ENCODE measurements at places on chromosomes 12 and 14. TPM values are rescaled to one million over a fixed set of nuclear protein-coding genes. Genes with fewer than 3 reads are reported as not detected.

GRCh38 chr12:19744705-19745218 is 305.5 kb downstream of the AEBP2 start:
- H3K27me3 ChIP-seq, result no peaks in the 10 kb centered on the region
- H3K4me1 ChIP-seq, result no peaks in the 10 kb centered on the region
- DNase-seq, result no peak
- H3K27ac ChIP-seq, result peak overlapping the region; percentile 1
- H3K4me3 ChIP-seq, result no peak overlapping the region

The CDKL1 gene
- 37.9 TPM for total RNA-seq

GRCh38 chr14:68741839-68742470 is 50.9 kb downstream of the ZFP36L1 start:
- no peaks in the 10 kb centered on the region for H3K27me3 ChIP-seq
- no peak overlapping the region for H3K4me3 ChIP-seq
- H3K36me3 ChIP-seq, result no peaks in the 10 kb centered on the region
- DNase-seq, result no peak
- H3K27ac ChIP-seq, result no peak overlapping the region

DNA sequence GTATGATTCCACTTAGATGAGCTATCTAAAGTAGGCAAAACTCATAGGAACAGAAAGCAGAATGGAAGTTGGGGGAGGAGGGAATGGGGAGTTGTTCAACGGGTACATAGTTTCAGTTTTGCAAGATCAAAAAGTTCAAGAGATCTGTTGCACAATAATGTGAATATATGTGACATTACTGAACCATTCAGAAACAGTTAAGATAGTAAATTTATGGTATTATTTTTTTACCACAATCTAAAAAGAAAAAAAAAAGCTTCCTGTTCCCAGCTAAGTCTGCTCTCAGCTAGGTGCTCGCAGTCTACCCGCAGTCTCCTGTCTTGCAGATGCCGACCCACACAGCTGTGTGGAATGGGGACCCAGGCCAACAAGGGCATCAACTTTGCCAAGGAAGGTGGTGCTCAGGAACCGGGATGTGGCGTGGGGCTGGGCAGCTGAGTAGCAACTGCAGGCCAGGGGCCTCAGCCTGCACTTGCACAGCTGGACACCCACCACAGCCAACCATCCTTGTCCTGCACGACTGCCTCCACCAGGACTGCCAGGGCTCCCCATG is 15.3 kb upstream of the ANO6 start:
- no peak for DNase-seq
- no peak overlapping the region for H3K27ac ChIP-seq
- no peaks in the 10 kb centered on the region for H3K27me3 ChIP-seq

GRCh38 chr12:124828264-124829007 is 35.2 kb downstream of the SCARB1 start:
- H3K27ac ChIP-seq, result peak overlapping the region; percentile 81
- no peaks in the 10 kb centered on the region for H3K36me3 ChIP-seq
- peaks cover 6% of the 10 kb centered on the region for H3K4me1 ChIP-seq
- DNase-seq, result peak; percentile 62

GRCh38 chr12:130879212-130879686 is 7.4 kb downstream of the RAN start:
- no peak for DNase-seq
- H3K27me3 ChIP-seq, result no peaks in the 10 kb centered on the region
- no peaks in the 10 kb centered on the region for H3K4me1 ChIP-seq
- H3K27ac ChIP-seq, result no peak overlapping the region
- no peak overlapping the region for H3K4me3 ChIP-seq

- H3K27me3 ChIP-seq, result no peaks in the 10 kb centered on the region
- no peak overlapping the region for H3K27ac ChIP-seq
- H3K4me1 ChIP-seq, result no peaks in the 10 kb centered on the region
- no peaks in the 10 kb centered on the region for H3K36me3 ChIP-seq
- H3K4me3 ChIP-seq, result no peak overlapping the region
These were observed 64.0 kb upstream of the DIO2 start for GRCh38 chr14:80275208-80275850.

The TGM1 gene
- 2.8 TPM for total RNA-seq

The PTPRQ gene
- 12.5 TPM for total RNA-seq

- H3K4me1 ChIP-seq, result no peaks in the 10 kb centered on the region
- no peaks in the 10 kb centered on the region for H3K27me3 ChIP-seq
- no peak overlapping the region for H3K27ac ChIP-seq
- no peaks in the 10 kb centered on the region for H3K36me3 ChIP-seq
- DNase-seq, result no peak
These were observed 56.2 kb downstream of the APOBEC1 start for GRCh38 chr12:7609495-7609894.

The LMNTD1 gene
- total RNA-seq, result 2.3 TPM

GRCh38 chr14:89771251-89771650 is 183.3 kb downstream of the EFCAB11 start:
- no peak overlapping the region for H3K4me3 ChIP-seq
- no peak for DNase-seq
- no peaks in the 10 kb centered on the region for H3K36me3 ChIP-seq
- no peak overlapping the region for H3K27ac ChIP-seq
- H3K4me1 ChIP-seq, result no peaks in the 10 kb centered on the region

DNA sequence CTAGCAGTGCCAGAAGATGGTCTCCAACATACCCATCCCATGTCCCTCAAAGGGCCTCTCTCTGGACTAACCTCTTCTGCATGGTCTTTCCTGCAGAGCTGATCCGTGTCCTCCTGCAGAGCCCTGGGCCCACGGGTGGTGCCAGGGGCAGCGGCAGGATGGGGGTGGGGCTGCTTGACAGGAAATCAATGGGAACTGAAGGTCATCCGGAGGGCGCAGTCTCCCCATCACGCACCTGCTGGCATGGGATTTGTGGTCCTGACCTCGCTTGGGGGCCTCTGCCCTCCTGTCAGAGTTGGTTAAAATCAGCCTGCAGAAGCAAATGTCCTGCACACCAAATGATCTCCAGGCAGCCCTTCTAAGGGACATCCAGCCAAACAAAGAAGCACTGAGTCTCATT is 110.2 kb downstream of the DPF3 start:
- no peaks in the 10 kb centered on the region for H3K4me1 ChIP-seq
- no peak for DNase-seq
- no peaks in the 10 kb centered on the region for H3K36me3 ChIP-seq
- no peak overlapping the region for H3K4me3 ChIP-seq
- no peaks in the 10 kb centered on the region for H3K27me3 ChIP-seq

DNA sequence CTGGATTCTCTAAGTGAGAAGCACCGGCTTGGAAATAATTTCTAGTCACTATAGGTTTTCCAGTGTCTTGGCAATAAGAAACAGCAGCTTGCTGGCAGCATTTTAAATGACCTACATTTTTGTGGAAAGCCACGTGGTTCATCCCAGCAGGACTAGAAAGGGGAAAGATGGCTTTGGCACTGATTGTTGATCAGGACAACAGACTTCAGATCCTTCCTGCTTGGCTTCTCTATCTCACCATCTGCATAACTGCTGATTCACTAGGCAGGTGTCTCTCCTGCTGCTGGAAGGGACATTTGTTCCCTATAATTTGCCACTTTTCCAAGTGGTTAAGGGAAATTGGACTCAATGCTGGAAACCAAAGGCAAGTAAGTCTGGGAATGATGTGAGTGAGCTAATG is 131.0 kb downstream of the TTC8 start:
- no peaks in the 10 kb centered on the region for H3K36me3 ChIP-seq
- no peaks in the 10 kb centered on the region for H3K27me3 ChIP-seq
- no peak overlapping the region for H3K4me3 ChIP-seq
- H3K4me1 ChIP-seq, result no peaks in the 10 kb centered on the region

The ACSM4 gene
- total RNA-seq, result not detected

- no peaks in the 10 kb centered on the region for H3K27me3 ChIP-seq
- H3K4me3 ChIP-seq, result no peak overlapping the region
- H3K4me1 ChIP-seq, result no peaks in the 10 kb centered on the region
These were observed 91.1 kb downstream of the FOXN3 start for GRCh38 chr14:89325959-89326358.

DNA sequence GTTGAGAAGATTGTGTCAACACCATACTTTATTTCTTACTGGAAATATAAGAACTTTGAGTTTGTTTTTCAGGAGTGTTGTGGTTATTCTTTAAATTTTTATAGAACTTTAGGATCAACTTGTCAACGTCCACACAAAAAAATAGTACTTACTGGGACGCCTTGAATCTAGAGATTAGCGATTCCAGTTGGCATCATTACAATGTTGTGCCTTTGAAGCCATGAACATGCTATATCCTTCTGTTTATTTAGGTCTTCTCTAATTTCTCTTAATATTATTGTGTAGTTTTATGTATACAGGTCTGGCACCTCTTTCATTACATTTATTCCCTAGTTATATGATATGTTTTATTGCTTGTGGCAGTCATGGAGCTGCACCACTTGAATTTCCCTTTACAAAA is 320.8 kb upstream of the CCDC196 start:
- H3K27me3 ChIP-seq, result no peaks in the 10 kb centered on the region
- H3K4me3 ChIP-seq, result no peak overlapping the region
- H3K27ac ChIP-seq, result no peak overlapping the region

The CLSTN3 gene
- 29.1 TPM for total RNA-seq

The BHLHE41 gene
- total RNA-seq, result 32.6 TPM

The LALBA gene
- total RNA-seq, result not detected

GRCh38 chr12:63826006-63826585 is 18.4 kb upstream of the SRGAP1 start:
- no peaks in the 10 kb centered on the region for H3K27me3 ChIP-seq
- H3K4me1 ChIP-seq, result no peaks in the 10 kb centered on the region
- no peak overlapping the region for H3K4me3 ChIP-seq
- no peaks in the 10 kb centered on the region for H3K36me3 ChIP-seq

DNA sequence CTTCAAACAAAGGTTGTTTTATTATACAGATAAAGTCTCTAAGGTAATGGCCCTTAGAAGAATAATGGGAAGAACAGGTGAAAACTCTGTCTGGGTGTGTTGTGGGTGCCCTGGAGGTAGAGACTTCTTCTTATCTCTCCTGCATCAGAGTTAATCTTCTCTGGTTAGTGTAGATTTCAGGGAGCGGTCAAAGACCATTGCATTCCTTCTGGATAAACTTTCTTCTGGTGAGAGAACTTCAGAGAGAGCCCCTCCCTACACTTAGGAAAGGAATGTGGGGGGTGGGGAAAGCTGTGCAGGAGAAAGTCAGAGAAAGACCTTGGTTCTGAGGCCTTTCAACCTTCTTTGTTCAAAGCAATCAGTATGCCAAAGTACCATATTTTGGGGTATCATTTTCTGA is 658.5 kb downstream of the DIO2 start:
- H3K4me3 ChIP-seq, result no peak overlapping the region
- peak; percentile 5 for DNase-seq
- H3K36me3 ChIP-seq, result no peaks in the 10 kb centered on the region
- H3K27ac ChIP-seq, result no peak overlapping the region
- H3K4me1 ChIP-seq, result no peaks in the 10 kb centered on the region

The OVCH1 gene
- 0.22 TPM for total RNA-seq

The ZFC3H1 gene
- total RNA-seq, result 62.4 TPM

- H3K4me3 ChIP-seq, result no peak overlapping the region
- no peaks in the 10 kb centered on the region for H3K27me3 ChIP-seq
These were observed 9.8 kb downstream of the FIGNL2 start for GRCh38 chr12:51838762-51839161.

DNA sequence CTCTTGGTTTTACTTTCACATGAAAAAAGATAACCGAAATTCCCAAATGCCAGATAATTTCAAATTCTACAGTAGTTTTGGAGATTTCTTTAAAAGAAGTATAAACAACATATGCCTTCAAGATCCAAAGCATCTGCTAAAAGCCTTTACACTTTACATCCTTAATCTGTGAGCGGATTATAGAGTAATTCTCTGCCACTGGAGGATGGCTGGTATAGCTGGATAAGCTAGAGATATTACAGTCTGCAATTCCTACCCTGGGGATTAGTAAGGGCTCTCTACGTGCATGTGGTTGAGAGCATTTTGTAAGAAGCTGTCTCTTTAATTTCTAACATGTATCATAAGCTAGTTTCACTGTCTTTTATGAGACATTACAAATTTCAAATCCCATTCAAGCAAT is 240.3 kb upstream of the HMGA2 start:
- no peaks in the 10 kb centered on the region for H3K4me1 ChIP-seq
- H3K27ac ChIP-seq, result no peak overlapping the region
- no peaks in the 10 kb centered on the region for H3K27me3 ChIP-seq
- H3K4me3 ChIP-seq, result no peak overlapping the region
- no peaks in the 10 kb centered on the region for H3K36me3 ChIP-seq

- no peaks in the 10 kb centered on the region for H3K27me3 ChIP-seq
- H3K4me3 ChIP-seq, result no peak overlapping the region
- no peaks in the 10 kb centered on the region for H3K36me3 ChIP-seq
- no peak for DNase-seq
These were observed 191.3 kb upstream of the MYL2 start for GRCh38 chr12:111111681-111112080.

The DIO3 gene
- total RNA-seq, result 10.7 TPM

- no peaks in the 10 kb centered on the region for H3K27me3 ChIP-seq
- no peak overlapping the region for H3K4me3 ChIP-seq
- peaks cover 20% of the 10 kb centered on the region for H3K36me3 ChIP-seq
These were observed 23.8 kb downstream of the RAB35 start for GRCh38 chr12:120092551-120093335.

The JPH4 gene
- total RNA-seq, result 0.27 TPM

DNA sequence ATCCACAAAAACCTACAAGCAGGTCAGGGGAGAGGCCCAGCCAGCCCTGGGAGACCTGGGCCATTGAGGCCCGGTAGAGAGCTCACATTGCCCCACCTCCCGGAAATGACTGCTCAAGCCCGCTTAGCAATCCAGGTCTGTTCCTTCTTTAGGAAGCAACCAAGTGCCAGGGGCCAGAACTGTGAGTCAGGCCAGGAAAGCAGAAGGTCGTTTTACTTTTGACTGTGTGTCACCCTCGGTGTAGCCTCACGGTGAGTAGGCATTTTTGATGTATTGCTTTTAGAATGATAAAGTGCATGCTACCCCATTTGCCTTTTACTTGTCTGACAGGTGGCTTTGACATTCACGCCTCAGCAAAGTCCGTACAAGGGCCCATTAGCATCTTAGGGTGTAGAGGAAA is 25.4 kb upstream of the PWP1 start:
- no peaks in the 10 kb centered on the region for H3K27me3 ChIP-seq
- H3K36me3 ChIP-seq, result peaks cover 5% of the 10 kb centered on the region
- no peak overlapping the region for H3K27ac ChIP-seq
- DNase-seq, result no peak
- no peak overlapping the region for H3K4me3 ChIP-seq

DNA sequence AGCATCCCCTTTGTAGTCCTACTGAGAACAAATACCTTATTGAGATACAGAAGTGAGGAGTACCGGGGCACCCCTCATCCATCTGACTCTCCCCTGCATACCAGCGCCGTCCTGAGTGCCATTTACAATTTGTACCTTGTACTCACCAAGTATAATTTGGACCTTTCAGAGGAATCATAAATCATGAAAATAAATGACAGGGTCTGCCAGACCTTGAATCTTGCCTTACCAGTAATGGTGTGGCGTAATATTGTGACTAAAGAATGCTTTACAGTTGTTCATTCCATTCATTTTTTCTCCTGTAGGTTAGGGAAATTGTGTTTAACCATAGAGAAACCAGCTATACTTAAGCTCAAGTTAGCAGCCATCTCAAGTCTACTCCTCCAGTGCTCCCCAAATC is 243.7 kb upstream of the RGS6 start:
- peaks cover 9% of the 10 kb centered on the region for H3K4me1 ChIP-seq
- no peak overlapping the region for H3K27ac ChIP-seq
- no peak for DNase-seq
- H3K4me3 ChIP-seq, result no peak overlapping the region

The ITGB7 gene
- total RNA-seq, result 6.3 TPM
